ENCODE measurements at places on chromosomes 7 and 10.

DNA sequence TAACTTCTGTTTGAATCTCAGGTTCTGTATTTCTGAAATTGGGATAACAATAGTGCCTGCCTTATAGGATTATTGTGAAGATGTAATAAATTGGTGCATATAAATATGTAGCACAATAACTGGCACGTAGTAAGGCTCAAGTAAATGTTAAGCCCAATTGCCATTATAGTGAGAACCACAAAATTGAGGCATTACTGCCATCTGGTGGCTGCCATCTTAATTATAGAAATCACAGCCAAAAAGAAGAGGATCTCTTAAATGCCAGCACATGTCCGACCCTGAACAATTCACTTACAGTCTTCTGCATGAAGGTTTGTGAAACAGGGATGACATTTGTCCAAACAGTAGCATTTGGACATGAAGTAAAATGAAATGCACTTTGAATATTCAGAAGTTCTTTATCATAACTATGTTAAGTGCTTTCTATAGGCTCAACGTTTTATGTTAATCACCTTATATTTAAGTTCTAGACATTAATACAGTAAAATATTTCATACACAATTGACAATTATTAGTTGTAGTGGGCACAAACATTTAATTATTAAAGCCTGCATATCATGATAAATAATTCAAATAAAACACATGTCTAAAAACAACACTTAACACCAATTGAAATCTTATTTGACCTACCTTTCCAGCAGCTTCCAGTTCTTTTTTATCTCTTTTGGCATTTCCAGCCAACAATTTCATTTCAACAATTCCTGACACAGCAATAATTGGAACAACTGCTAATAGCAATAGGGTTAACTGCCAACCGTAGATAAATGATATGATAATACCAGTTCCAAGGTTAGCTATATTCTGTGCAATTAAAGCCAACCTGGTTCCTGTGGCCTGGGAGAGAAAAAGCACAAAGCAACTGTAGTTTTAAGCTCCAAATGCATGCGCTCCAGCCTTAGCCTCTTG is 58.5 kb downstream of the ABCB4 start:
- DNase-seq: peak; percentile 85

- no peak for DNase-seq
These were observed 612.4 kb downstream of the TNS3 start for GRCh38 chr7:46969303-46970130.

DNA sequence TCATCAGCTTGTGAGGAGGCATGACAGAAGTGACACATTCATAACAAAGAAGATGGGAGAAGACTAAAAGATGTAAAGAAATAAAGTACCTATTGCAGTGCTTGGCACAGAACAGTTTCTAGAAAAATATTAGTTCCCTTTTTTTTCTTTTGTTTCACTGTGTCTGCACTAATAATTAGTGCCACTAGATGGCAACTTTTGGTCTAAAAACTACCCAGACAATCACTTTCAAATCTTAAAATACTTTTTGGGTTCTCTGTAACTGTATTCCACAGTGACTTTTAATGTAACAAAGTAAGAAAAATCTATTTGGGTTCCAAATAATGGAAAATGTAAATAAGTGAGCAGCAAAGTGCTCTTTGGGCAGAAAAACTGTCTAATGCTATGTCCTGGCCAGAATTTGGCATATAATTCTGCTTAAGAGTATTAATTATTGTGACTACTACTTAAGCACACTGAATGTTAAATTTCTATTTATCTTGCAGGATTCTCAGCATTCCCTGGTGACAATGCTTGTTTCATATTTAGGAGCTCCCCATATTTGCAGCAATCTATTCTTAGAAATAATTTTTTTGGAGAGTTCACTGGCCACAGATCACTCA is 134.8 kb upstream of the KIF5B start:
- peak; percentile 60 for DNase-seq

GRCh38 chr7:88395715-88396114 is 89.0 kb upstream of the STEAP4 start:
- DNase-seq: no peak

DNA sequence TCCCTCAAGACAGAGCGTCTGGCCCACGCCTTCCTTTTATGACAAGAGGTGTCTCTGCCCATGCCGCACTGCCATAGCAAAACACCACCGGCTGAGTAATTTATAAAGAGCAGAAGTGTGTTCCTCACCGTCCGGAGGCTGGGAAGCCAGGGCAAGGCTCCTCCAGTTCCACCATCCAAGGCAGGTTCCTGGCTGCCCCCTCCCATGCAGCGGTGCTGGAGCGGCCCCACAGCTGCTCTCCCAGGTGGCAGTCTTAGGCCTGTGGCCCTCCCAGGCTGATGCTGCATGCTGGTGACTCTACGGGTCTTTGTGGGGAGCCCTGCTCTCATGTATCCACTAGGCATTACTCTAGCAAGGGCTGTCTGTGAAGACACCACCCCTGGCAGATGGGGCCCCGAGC is 113.1 kb downstream of the TCERG1L start:
- no peak for DNase-seq

DNA sequence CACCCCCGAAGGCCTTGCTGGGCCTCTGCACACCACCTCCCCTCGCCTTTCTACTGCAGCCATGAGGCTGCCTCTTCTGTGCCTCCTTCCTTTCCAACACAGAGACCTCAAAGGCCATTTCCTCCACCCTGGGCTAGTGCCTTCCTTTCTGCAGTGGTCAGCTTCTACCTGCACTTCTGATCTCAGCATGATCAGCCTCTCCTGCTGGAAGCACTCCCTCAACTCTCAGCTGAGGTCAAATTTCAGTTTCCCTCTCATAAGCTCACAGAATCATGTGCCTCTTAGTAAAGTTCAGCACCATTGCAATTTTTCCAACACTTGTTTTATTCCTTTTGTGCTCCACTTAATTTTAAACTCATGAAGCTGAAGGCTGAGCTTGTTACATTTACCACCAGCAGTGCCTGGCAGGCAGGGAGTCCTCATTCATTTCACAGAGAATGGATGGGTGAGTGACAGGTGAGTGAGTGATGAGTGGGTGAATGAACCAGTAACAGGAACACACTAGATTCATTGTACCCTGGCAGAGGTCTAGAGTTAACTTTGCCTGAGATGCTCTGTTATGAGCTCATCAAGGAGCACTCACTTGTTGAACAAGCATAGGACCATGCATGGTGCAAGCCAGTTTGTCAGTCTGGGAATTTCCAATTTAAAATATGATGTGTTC is 124.0 kb upstream of the PRSS58 start:
- no peak for DNase-seq

- DNase-seq: no peak
These were observed 374.6 kb downstream of the SUGCT start for GRCh38 chr7:40509287-40509996.

DNA sequence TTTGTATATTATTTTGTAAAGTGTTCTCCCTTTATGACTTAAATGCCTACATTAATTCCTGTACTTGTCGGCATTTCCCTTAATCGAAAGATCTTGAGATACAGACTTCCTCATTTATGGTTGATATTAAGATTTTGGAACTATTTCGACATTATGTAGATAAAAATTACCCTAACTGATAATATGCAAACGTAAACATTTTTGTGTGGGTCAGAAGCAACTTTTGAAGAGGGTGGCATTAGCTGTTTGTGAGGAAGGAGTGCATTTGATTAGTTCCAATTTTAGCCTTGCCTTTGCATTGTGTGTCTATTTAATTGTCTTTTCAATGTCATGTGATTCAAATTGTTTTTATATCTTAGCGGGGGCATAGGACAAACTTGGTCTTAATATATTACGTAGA is 114.7 kb downstream of the BICC1 start:
- no peak for DNase-seq

DNA sequence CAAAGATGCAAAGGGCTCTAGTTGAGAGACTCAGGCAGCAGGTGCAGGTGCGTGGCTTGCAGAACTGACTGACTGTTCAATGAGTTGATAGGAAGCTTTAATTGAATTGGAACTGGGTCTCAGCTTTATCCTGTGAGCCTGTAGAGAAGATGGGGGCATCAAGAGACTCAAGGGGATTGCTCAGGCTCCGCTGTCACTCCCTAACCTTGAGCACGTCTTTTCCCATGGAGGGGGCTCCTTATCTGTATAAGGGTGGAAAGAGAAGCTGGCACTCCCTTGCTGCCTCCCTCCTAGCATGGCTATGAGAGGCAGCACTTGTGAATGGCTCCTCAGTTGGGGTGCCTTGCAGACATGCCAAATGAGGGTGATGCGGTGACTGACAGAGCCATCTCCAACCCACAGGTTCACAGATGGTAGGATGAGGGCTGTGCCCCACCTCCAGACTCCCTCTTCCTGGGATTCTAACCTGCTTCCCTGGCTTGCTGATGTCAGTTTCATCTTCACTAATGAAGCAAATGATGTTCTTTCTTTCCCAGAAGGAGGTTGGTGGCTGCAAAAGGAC is 12.4 kb upstream of the PLEKHA1 start:
- no peak for DNase-seq

GRCh38 chr7:142083605-142084004 is 27.9 kb upstream of the MGAM2 start:
- no peak for DNase-seq

DNA sequence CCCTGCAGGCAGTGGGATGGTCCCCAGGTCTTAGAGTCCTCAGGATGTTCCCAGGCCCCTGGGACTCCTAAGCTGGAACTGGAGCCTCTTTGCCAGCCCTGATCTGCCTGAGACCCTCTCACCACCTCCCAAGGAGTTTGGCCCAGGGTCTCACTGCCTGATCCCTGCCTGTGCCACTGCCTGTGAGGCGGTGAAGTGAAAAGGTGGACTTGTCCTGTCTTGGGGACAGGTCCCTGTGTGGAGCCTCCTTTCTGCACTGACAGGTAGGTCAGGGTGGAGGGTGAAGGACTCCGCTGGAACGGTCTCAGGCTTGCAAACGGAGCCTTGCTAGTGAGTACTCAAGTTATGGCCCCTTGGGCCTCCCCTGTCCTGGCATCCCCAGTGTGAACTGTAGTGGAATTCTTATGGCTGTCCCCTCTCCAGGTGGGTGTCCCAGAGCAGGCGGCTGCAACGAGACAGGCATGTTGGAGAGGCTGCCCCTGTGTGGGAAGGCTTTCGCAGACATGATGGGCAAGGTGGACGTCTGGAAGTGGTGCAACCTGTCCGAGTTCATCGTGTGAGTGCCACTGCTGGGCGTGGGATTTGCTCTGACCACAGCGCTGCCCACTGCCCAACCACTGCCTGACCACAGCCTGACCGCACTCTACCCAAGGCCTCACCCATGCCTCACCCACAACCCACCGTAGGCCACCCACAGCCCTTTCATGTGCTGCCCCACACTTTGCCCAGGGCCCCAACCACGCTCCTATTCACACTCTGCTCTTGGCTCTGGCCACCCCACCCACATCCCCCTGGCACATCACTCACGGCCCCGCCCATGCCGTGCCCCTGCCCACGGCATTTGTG is 19.5 kb downstream of the RAMP3 start:
- DNase-seq: no peak

GRCh38 chr10:81600185-81600584 is 274.8 kb upstream of the NRG3 start:
- no peak for DNase-seq

GRCh38 chr10:81179324-81179723 is 641.6 kb downstream of the SH2D4B start:
- no peak for DNase-seq

DNA sequence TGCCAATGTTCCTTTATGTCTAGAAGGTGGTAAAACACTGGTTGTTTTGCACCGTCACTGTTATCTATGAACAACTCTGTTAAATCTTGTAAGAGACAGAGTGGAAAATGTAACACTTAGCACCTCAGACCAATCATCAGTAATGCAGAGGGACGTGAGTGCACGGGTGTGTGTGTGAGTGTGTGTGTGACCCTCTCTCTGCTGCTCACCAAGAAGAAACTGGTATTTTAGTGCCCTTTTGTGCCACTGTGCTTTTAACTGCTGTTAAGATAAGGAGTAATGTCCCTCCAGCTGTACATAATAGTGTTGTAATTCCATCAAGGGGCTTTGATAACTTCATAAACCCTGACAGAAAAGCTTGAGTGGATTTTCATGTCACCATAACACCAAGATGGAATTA is 130.1 kb downstream of the CREB5 start:
- DNase-seq: no peak

DNA sequence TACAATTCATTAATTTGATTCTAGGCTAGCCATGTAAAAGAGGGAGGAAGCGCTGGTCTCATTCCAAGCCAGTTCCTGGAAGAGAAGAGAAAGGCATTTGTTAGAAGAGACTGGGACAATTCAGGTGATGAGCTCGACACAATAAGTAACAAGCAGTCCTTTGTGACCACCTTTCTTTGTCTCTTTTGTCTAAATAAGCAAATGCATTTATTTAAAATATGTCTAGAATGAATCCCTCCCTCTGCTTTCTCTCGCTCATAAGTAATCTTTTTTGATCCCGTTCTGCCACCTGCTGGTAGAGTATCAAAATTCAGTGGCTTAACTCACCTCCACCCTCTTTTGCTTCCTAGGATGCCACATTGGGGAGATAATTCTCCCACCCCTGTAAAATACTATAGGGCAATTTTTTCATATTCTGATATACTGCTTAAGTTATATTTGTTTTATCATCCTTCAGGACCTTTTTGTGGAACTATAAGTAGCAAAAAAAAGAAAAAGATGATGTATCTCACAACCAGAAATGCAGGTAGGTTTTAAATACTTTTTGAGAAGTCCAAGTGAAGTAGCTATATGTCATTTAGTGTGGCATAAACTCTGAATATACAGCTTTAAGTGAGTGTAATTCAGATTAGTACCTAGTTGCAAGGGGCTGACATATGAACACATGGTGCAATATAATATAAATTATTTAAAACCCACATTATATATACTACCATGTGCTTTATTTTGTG is 91.5 kb downstream of the GSDME start:
- peak; percentile 53 for DNase-seq

- no peak for DNase-seq
These were observed 16.1 kb downstream of the NUDT13 start for GRCh38 chr10:73126343-73126742.

DNA sequence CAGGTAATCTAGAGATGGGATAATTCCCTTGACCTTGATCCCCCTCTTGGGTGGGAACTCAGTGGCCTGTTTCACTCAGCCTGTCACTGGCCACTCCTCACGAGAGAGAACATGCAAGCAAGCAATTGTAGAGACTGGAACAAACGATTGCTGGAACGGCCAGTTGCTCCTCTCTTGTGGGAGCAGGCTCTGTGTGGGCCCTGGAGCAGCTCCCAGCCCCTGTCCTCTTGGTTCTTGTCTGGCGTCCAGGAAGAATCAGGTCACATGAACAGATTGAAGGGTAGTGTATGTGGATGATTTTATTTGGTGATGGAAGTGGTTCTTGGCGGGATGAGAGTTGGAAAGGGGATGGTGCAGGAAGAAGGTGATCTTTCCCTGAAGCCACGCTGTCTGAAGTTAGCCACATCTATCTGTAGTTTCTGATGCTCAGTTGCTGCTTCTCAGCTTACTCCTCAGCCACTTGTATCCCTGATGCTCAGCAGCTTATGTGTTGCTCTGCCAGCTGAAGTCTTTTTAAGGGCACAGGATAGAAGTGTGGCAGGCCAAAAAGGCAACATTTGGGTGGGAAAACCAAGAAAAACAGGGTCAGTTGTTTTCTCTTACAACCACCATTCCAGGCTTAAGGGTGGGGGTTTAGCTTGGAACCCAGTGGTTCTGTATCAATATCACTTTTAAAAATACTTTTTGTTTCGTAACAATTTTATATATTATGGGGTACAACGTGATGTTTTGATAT is 15.9 kb downstream of the RNF133 start:
- DNase-seq: no peak

GRCh38 chr7:95840953-95841950 is 68.9 kb downstream of the DYNC1I1 start:
- no peak for DNase-seq

Measured in CD4-positive, alpha-beta T cell treated with Interleukin-2 at 100 ng/mL for 4 hours (primary cell).